ENCODE measurements at places on chromosomes 4 and X. TPM values are rescaled to one million over a fixed set of nuclear protein-coding genes. Genes with fewer than 3 reads are reported as not detected.

PF4V1 gene
- not detected for total RNA-seq

MCF2 gene
- total RNA-seq, result 0.37 TPM

GAK gene
- total RNA-seq, result 63.5 TPM

BMPR1B gene
- 13.9 TPM for total RNA-seq

FAM184B gene
- not detected for total RNA-seq

RS1 gene
- total RNA-seq, result not detected
